ENCODE measurements at places on chromosomes 5 and 9.
A peak's percentile ranks its signal among the peaks of the same experiment; 100 is the strongest.

DNA sequence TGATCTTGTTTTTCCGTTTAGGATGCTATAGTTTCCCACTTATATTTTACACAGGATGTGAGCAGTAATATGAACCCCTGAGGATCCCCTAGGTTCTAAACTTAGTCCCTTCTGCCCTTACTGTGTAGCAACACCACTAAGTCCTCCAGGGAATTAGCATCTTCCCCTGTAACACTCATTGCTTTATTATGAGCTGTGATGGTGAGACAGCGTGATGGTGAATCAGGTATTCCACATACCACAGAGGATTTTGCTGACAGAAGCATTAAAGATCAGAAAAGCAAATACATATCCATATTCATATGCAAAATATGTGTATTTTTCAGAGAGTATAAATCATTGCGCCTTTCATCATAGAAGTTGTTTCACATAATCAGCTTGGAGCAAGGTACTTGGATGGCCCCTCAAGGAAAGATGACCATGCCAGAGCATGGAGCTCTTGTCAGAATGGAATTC, 317.0 kb downstream of the ICE1 start:
- DNase-seq = no peak

DNA sequence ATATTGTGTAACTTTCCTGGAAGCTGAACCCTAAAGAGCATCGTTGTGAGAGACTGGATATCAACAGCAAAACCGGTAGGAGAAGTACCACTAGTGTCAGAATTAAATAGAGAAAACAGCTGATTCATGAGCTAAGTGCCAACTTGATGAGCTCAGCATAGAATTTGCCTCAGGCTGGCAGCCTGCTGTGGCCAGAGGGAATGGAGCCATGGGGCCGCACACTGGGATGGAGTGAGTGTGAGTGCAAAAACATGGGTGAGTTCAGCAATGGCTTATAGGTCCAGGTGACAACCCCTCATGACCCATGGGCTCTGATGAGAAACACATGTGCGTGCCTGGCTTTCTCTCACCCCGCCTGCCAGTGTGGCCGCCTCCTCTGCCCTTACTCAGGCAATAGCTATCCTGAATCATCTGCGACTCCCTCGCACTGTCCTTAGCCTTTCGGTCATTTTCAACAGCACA, 25.4 kb downstream of the ADAMTS16 start:
- DNase-seq = no peak

GRCh38 chr9:34010979-34011378, 37.7 kb downstream of the UBAP2 start:
- DNase-seq = no peak

DNA sequence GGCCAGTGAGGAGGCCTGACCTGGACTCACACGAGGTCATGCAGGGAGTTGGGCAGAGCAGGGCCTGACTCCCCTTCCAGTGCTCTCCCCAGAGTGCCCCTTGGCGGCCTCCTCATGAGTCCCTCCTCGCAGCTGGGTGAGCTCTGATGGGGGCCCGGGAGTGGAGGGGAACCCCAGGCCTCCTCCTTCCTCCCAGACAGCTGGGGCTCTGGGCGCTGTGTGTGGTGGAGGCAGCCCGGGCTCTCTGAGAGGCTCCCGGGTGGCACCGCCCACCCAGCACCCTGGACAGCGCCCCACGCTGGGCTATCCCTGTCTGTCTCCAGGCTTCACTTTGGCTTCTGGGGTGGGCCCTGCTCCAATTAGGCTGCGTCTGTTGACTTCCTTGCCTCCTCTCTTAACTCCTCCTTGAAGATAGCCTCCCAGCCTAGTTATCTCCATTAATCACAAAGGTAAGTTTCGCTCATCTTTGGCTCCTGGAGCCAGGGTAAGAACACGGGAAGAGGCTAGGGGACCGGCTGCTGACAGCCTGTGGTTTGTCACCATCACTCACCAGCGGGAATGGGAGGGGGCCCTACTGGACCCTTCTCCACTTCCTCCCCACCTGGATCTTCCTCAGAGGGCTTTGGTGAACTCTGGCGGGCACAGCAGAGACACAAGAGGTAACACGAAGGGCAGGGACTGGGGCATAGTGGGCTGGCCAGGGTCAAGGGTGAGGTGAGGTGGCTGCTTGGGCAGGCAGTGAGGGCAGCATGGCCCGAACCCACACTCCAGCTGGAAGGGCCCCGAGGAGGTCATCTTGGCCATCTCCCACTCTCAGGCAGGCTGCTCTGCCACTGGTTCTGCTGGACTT, 13.1 kb downstream of the PSD2 start:
- peak; percentile 58 for DNase-seq

DNA sequence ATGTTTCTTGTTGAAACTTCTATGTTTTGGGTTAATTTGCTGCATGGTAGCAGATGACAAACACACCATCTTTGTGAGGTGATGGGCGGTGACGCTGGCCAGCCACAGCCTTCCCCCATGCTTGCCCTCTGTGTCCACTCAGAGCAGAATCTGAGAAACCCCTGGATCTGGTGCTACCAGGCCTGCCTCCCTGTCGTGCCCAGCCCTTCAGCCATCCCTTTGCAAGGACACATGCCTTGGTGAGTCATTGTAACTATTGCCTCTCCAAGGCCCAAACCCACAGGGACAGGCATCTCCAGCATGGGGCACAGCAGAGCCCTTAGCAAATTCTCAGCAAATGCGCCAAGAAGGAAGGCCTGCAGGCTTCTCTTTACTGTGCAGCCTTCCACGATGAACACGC, 48.1 kb upstream of the FCN1 start:
- DNase-seq = no peak

DNA sequence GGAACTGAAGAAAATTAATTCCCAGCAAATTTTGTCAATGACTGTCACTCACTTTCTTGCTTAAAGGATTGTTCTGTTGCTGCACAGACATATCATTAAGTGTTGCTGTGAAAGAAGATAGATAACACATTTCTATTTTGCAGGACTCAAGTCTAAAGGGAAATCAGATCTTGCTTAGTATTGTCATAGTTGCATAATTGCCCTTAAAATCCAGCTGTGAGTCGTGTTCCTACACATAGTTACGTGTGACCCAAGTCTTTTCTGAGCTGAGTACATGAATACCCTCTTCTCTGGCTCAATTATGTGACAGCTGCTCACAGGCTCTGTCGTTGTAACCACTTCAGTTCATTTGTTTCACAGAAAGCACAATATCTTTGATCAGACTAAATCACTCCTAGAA, 390.8 kb downstream of the DTWD2 start:
- no peak for DNase-seq

DNA sequence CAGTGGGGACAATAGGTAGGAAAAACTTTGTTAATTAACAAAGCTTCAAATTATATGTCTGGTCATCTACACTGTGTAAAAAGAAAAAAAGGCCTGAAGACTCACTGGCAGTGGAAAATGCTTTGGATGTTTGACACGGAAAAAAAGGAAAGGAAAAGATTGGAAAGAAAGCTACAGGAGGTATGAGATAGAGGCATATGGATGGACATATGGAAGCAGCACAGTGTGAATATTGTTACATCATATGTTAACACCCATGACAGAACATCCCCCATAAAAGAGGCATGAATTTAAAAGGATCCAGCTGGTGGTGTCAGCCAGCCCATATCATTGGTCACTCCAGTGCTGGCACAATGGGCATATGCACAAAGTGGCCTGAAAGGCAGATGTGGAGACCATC, 19.0 kb upstream of the ADAMTS19 start:
- DNase-seq = no peak

GRCh38 chr5:14219800-14220512, 76.8 kb downstream of the TRIO start:
- DNase-seq = no peak

DNA sequence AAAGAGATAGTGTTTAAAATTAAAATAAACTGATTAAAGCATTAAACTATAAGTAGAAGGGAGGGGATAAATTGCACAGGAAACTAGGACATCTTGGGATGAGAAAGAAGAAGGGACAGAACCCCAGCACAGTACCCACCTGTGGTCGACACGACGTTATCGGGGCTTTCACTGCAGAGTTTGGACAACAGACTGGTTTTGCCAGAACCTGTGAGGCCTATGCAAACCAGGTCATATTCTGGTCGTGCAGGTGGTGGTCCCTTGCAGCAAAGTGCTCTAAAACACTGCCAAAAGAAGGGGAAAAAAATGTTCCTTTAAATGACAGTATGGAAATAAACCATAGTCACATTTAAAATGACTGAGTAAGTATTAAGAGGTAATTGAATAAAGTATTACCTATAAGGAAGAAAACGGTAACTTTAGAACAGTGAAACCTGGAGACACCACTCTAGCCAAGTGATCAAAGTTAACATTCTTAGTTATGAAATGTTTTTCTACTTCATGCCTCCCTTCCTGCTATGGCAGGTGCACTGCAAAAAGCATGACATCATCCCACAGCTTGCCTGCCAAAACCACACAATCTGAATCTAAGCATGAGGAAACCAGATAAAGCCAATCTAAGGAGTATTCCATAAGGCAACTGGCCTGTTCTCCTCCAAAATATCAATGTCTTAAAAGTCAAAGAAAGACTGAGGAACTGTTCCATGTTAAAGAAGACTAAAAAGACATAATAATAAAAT, 138.6 kb downstream of the ARL15 start:
- no peak for DNase-seq

DNA sequence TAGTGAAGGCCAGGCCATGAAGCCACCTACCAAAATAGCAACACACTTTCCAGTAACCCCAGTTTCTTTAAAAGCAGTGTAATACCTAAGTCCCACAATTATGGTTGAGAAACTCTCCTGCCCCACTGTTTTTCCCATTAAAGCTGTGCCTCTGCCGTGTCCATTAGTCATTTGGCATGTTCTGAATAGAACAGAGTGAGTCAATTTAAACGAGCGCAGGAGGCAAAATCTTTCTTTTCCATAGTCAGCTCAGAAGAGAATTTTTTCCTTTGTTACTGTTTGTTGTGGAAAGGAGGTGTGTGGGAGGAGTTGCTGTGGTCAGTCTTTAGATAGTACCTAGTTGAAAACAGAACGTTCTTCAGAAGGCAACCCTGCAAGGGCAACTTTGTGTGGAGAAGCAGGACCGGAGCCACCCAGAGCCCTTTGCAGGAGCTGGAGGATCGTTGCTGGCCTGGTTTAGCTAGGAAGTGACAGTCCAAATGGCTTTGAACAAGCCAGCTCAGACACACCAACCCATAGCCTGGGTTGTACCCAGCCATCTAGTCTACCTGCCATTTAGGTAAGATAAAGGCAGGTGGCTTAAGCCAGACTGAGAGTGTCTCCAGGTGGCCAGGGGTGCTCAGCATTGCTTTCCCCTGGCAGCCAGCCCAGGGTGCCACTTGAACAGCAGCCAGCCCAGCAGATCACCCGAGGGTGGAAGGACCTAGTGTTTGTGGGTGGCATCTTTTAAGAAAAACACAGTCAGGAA, 30.4 kb downstream of the GADD45G start:
- DNase-seq = no peak

DNA sequence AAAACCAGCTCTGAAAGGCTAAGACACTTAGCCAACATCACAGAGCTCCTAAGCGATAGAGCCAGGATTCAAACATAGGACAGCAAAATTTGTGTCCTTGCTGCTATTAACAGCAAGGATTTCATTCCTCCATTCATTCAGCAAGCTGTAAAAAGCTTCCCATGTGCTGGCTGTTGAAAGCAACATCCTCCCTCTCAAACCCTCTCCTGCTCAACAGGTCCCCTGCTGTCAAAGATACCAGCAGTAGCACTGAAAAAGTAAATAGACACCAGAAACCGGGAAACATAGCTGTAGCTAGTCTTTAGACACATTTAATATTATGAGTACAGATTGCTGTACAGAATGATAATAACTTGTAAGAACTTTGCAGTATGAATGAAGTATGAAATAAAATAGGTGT, 52.6 kb upstream of the ADAMTSL1 start:
- DNase-seq = no peak

DNA sequence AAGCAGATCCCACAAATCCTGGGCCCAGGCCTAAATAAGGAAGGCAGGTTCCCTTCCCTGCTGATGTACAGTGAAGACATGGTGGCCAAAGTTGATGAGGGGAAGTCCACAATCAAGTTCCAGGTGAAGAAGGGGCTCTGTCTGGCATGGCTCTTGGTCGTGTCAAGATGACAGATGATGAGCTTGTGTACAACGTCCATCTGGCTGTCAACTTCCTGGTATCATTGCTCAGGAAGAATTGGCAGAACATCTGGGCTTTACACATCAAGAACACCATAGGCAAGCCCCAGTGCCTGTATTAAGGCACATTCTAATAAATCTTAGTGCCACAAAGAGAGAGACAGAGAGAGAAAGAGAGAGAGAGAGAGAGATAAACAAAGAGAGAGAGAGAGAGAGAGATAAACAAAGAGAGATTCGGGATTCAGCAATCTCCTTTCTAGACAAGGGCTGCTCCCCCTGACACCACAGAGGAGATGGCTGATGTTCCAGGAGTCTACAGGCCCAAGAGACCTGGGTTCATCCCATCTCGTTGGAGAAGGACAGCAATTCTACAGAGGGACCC, 45.5 kb upstream of the HSPA9 start:
- DNase-seq = no peak

DNA sequence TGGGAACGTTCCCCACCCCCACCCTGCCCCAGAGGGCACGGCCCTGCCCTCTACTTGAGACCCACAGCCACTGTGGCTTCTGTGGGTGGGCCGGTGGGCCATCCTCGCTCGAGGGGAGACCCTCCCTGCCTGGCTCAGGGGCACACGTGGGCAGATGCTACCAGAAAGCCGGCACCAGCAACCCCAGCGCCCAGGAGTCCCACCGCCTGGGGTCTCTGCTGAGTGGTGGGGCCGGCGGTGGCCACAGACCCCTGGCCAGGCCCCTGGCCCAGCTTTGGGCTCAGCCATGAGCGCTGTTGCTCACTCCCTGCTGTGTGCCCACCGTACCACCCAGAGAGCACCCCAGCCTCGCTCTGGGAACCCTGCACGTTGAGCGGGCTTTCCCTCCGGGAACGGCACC, 16.5 kb upstream of the NRARP start:
- no peak for DNase-seq

GRCh38 chr9:135290086-135290485, 189.5 kb upstream of the PPP1R26 start:
- DNase-seq = no peak

DNA sequence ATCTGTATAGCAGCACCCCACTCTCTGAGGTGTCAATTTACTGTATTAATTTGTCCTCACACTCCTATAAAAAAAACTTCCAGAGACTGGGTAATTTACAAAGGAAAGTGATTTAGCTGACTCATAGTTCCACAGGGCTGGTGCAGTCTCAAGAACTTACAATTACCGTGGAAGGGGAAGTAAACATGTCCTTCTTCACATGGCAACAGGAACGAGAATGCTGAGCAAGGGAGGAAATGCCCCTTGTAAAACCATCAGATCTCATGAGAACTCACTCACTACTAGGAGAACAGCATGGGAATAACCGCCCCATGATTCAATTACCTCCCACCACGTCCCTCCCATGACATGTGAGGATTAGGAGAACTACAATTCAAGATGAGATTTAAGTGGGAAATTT, 602.6 kb downstream of the MTRR start:
- DNase-seq = no peak

- DNase-seq = no peak
These were observed 155.4 kb downstream of the PRDM6 start for GRCh38 chr5:123244458-123244857.
